ENCODE measurements at places on chromosomes 1 and 21.

DNA sequence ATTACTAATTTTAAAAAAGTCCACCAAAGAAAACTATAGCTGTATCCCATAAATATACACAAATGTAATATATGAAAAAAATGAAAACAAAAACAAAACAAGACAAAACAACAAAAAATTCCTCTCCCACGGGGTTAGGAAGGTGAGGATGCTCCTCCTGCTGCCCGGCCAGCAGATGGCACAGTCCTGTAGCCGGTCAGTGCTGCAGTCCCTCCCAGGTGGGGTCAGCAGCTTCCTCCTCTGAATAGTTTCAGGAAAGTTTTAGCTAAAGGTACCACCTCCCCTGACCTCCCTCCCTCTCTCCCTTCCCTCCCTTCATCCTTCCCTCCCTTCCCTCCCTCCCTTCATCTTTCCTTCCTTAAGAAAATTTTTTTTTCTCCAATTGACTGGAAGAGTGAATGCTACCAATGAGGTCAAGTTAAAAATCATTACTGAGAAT, 67.8 kb upstream of the BCL10 start:
- DNase-seq = no peak

- DNase-seq = no peak
Measured at GRCh38 chr1:218771931-218772330, 401.7 kb upstream of the LYPLAL1 start.

DNA sequence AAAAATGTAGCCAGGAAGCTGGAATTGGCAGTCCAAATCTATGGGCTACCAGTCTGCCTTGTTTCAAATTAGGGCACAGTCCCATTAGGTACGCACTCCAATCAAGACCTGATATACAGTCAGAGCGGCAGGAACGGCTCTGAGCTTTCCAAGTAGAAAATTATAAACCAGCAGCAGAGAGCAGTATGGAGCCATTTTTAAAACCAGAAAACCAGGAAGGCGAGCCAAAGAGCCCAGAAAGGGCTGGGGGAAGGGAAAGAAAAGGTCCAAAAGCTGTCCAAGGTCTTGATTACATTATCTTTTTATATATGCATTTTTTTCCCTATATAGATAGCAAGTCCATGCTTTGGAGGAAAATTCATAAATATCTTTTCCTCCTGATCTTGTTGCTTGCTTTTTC, 719.0 kb downstream of the RWDD3 start:
- DNase-seq = no peak

DNA sequence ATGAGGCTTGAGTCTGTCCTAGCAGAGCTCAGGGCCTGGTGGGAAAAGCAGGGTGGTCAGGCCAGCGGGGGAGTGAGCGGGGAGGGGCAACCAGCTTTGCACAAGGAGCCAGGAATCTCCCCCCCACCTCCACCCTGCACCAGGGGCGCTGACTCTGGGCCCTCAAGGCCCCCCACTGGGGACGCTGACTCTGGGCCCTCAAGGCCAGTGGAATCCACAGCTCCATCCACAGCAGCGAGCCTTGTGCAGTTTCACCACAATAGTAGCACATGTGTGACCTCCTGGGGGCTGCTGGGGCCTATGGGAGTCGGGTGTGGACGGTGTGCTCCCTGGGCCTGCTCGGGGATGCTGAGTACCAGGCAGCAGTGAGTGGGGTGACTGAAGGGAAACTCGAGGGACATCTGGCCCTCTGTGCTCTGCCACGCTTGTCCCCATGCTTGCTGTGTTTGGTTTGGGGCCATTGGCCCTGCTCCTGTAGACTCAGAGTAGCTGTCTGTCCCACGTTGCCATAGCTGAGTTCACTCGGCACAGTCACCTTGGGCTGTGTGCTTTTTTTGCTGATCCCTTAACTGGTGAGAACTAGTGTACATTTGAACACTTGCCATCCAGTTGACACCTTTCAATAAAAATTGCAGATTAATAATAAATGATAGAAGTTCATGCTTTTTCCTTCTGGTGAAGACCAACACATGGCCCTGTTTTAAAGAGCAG, 89.2 kb downstream of the ADARB1 start:
- no peak for DNase-seq

DNA sequence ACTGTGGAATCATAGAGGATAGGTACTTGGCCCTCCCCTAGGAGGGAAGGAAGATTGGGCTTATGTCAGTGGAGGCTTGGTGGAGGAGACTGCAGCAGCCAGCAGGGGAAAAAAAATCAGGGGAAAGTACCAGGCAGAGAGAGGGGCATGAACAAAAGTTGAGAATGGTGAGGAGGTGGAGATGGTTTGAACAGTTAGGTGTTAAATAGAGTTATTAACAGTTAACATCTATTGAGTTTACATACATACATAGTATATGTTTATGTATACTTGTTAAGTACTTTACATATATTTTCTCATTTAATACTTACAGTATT, 136.5 kb upstream of the HNRNPU start:
- no peak for DNase-seq

GRCh38 chr21:41008974-41009373, 159.0 kb upstream of the BACE2 start:
- no peak for DNase-seq

DNA sequence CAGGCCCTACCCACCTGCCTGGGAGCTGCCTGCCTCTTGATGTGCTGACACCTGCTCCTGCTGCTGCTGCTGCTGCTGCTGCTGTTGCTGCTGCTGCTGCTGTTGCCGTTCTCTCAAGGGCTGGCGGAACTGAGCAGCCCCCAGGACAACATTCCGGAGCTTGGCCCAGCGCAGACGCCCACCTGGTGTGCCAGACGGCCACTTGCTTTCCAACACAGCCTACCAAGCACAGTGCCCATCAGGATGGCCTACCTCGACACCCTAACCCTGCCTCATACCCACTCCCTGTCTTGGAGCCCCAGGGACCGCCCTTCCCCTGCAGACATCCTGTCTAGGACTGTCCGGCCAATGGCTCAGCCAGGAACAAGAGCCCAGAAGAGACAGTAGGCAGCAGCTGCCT, 11.8 kb downstream of the DENND4B start:
- no peak for DNase-seq

- no peak for DNase-seq
Measured at GRCh38 chr21:29378832-29379231, 80.1 kb downstream of the BACH1 start.

- DNase-seq = no peak
Measured at GRCh38 chr1:88784551-88784950, 100.5 kb downstream of the PKN2 start.

DNA sequence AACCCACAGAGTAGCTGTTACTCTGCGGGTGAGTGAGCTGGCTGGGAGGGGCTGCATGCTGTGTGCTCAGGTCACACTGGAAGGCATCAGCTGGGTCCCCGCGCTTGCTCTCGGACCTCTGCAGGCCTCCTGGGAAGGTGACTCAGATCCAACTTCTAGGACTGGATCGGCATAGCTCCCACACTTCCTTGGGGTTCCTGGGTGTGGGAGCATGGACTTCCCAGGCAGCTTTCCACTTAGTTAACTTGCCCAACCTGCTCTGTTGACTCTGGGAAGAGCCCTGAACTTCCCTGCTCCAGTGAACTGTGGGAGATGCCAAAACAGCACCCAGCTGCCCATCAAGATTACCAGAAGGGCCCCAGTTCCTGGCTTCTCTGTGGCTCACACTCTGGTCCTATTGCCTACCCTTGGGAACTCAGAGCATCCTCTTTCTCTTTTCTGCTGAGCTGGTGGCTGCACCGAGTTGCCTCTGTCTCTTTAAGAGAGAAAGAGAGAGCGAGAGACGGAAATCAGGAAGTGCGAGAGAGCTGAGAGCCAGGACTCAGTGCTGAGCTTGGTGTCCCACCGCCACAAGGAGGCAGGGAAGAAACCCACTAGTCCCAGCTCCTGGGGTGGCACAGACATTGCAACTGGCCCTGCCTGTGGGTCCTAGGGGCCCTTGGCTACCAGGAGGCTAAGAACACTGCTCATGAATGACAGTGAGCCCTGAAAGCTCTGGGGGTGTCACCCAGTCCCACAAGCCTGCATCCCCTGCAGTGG, at the start of gene IKBKE:
TSS of gene IKBKE (plus strand) at position 544 of the 759 bp plus-strand sequence. CDS start 2,752 bp downstream, outside the sequence.
- DNase-seq = no peak

DNA sequence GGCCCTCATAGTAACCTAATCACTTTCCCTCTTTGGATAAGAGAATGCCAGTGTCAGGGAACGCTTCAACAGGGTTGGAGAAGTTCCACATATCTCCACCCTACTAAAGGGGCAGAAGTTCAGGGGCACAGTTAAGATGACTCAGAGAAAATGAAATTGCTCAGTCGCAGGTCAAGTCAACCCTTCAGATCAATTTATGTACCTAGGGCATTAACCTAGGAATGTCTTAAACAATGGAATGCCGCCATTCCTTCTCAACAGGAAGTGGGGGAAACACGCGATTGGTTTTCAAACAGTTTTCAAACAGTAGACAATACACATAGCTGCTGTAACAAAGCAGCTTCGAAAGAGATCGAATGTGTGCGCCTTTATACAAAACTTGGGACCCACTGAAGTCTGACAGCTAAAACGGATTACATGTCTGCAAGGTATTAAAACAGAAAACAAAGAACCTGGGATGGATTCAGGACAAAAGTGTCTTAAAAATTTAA, 897 bp downstream of the SLC25A24 start:
- no peak for DNase-seq

GRCh38 chr1:32246888-32247273, at the start of gene FAM167B:
FAM167B (plus strand) TSS chr1:32247222; CDS start chr1:32247422, 200 bp downstream.
- DNase-seq = no peak

Data from activated CD4-positive, alpha-beta T cell treated with anti-CD3 and anti-CD28 coated beads, Interleukin-2, amount 50 U/mL, for 24 hours (primary cell).